ENCODE measurements at places on chromosomes 1 and 21.
A peak's percentile ranks its signal among the peaks of the same experiment; 100 is the strongest.

- peak; percentile 52 for DNase-seq
These were observed 138.2 kb downstream of the COL24A1 start for GRCh38 chr1:86018283-86018923.

DNA sequence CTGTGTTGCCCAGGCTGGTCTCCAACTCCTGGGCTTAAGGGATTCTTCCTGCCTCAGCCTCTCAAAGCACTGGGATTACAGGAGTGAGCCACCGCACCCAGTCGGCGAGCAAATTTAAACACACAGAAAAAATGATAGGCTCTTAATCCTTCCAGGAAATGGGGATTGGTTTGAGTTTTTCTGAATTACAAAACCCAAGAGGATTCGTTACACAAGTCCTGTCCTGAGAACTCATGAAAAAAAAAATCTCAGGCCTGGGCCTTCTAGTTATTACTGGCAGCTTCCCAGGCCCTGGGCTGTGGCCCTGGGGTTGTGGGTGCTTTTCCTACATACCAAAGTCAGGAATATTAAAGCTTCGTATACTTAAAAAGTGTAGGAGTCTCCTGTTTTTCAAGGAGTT, 6.3 kb upstream of the IFNGR2 start:
- no peak for DNase-seq

GRCh38 chr1:9793291-9793690, 30.5 kb downstream of the CLSTN1 start:
- DNase-seq = no peak

DNA sequence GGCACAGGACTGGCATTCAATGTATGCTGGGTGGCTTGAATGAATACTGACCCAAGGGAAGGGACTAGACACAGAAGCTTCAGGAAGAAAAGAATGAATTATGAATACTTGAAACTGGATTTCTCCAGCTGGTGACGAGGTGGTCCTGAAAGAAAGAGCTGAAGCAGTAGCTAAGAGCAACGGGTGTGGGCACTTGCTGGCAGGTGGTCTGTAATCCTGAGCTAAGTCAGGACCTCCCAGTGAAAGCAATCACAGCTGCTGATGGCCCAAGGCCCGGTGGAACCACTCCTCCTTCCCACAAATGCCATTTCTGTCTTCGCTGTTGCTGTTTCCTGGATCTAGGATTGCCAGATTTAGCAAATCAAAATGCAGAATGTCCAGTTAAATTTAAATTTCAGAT, 47.0 kb downstream of the NEK2 start:
- no peak for DNase-seq

GRCh38 chr1:150696590-150696989, 364 bp downstream of the GOLPH3L start:
- no peak for DNase-seq

GRCh38 chr21:42652527-42653230, 742 bp upstream of the PDE9A start:
- no peak for DNase-seq

GRCh38 chr1:108708691-108709660, 3.7 kb upstream of the FNDC7 start:
- no peak for DNase-seq

DNA sequence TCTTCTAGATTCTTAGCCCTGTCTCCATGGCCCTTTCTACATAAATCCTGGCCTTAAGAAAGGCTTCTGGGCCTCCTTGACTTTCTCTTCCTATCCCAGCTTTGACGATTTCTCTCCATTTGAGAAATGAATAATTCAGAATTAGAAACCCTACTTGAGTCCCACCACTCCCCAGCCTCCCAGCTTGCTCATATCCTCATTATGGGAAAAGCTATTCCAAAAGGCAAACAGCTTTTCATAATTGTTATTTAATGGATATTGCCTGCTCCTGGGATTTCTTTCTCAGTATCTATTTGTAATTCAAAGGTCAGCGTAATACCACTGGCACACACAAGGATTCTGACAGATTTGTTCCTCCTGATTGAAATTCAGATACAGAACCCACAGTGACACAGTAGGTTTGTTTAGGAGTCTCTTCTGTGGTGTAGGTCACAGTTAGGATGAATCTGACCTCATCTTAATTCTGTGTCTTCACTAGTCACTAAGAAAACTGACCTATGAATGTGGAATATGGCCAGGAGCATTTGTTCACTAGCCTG, 121.3 kb downstream of the GRIK1 start:
- DNase-seq = no peak

GRCh38 chr1:84272401-84272800, 29.1 kb upstream of the SAMD13 start:
- DNase-seq = peak; percentile 87

- no peak for DNase-seq
These were observed 23.2 kb downstream of the PMVK start for GRCh38 chr1:154913273-154913672.

GRCh38 chr21:35563885-35564451, 496.4 kb downstream of the SETD4 start:
- DNase-seq = no peak

- no peak for DNase-seq
These were observed 23.3 kb downstream of the ZBTB17 start for GRCh38 chr1:15952317-15953258.

DNA sequence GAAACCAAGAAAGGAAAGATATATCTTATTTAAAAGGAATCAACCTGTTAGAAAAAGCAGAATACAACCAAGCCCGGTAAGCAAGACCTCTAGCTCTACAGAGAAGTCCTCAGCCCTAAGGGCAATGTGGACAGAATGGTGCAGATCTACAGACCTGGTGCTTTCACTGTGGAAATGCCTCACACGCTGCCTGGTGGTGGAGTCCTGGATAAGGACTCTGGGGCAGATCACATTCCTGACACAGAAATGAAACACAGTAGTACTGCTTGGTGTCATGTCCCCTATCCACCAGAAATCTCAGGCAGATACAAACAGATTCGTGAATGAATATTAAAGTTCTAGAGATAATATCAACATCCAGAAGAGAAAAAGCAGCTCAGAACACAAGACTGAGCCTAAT, 6.8 kb downstream of the CNN3 start:
- no peak for DNase-seq

GRCh38 chr1:26498894-26499293, 26.7 kb downstream of the HMGN2 start:
- no peak for DNase-seq

GRCh38 chr1:152022474-152022873, 14.3 kb downstream of the S100A11 start:
- no peak for DNase-seq

- no peak for DNase-seq
These were observed 253.9 kb downstream of the DUSP10 start for GRCh38 chr1:221487781-221488524.

DNA sequence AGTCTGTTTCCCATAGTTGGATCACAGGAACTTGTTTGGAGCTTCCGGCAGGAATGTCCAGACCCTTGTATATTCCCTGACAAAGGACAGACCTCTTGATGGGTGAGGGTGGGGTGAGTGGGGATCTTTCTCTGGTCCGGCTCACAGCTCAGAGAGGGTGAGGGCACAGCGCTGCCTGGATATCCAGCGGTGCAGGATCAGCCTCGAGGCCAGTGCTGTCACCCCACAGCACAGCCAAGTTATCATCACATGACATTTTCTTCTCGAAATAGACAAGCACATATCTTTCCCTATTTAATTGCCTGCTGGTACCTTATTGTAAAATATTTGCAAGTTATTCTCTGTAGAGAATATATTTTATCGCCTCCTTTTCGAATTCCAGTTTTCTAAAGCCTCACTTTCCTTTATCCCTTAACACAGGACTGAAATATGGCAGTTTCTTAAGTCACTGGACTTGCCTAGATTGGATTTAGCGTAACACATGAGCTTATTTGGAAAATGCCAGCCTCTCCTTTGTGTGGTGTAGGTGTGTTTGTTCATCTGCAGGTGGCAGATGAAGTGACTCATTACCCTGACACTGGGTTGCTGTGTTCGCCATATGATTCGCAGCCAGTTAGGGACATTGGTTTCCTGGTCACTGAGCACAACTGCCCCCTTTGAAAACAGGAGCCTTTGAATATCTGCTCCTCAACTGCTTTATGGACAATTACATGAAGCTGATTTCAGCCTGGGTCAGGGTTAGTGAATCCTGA, 21.4 kb downstream of the CLIC6 start:
- DNase-seq = peak; percentile 93

DNA sequence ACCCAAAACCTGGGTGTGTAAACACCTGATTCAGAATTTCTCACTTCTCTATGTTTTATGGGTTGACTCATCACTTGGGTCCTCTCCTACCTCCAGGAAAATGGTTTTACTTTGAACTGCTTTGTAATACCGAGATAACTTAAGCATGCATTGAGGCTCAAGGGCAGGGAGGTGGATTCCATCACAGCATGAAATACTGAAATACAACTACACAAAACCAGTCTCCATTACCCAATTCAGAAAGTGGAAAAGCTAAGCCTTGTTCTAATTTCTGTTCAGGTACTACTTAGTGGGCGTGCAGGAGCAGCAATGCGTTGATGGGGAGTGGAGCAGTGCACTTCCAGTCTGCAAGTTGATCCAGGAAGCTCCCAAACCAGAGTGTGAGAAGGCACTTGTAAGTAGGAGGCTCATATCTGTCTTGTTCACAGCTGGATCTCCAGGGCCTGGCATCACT, 6.1 kb upstream of the C4BPA start:
- no peak for DNase-seq

DNA sequence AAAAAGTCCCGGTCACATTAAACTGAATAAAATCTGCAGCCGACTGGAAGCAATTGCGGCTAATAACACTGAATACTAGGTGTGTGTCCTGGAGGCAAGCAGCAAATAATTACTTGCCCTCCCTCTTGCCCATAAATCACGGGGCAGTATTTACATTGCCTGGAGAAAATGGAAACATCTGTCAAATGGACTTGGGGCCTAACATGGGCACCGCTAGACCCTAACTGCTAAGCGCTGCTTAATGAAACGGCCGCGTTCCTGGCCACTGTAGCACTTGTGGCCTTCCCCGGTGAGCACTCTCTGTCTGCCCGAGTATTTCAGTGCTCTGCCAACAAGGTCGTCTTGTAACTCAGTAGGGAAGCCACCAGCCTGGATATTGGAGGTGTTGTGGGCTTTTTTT, 23.9 kb upstream of the KNCN start:
- no peak for DNase-seq

DNA sequence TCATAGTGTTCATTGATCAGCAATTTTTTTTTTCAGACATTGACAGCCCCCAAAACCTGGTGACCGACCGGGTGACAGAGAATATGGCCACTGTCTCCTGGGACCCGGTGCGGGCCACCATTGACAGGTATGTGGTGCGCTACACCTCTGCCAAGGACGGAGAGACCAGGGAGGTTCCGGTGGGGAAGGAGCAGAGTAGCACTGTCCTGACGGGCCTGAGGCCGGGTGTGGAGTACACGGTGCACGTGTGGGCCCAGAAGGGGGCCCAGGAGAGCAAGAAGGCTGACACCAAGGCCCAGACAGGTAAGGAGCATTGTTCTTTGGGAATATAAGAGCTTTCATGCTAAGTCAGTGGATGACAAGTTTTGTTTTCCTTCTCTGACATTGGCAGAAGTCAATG, 49.3 kb downstream of the TNN start:
- DNase-seq = no peak

- no peak for DNase-seq
These were observed 1.6 kb upstream of the PLA2G2C start for GRCh38 chr1:20187813-20188454.

DNA sequence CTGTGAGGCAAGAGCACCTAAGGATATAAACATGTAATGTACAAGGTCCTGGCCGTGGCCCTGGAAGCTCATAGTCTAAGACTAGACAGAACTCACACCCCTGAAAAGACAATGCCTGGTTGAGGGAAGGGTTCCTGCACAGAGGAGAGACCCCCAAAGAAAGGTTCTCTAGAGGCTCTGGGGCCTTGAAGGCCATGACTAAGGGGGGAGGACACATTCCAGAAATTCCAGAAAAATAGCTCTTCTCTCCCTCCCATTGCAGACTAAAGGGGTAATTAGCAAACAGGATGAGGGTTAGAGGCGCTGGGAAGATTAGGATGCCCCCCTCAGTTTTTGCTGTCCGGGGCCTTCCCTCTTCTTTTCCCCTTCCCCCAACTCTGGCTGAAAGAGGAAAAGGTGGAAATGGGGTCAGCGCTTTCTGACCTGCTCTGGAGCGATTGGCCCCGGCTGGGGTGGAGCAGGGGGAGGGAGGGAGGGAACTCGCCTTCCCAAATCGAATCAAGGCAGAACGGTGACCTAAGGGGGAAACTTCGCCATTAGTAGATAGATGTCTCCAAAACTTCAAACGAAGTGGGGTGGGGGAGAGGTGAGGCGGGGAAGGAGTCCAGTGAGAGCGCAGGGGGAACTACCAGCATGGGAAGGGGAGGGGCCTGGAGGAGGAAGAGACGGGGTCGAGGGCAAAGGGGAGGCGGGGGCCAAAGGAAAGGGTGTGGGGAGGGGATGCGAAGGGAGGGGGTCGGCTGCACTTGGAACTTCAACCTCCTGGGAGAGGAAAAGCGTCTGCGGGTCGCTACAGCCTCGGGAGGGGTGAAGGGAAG, 11.8 kb downstream of the PAX7 start:
- DNase-seq = no peak

DNA sequence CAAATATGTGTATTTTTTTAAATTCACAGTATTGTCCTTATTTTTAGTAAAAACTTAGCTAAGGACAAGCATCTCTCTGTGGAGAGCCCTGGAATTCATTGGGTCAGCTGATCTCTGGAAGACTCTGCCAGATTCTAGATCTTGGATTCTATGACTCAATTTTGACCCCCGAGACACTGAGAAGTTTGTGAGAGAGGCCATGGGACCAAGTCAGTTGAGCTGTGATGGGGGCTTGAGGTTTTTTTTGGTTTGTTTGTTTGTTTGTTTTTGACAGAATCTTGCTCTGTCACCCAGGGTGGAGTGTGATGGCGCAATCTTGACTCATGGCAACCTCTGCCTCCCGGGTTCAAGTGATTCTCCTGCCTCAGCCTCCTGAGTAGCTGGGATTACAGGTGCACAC, 13.5 kb downstream of the SHISA4 start:
- DNase-seq = no peak

DNA sequence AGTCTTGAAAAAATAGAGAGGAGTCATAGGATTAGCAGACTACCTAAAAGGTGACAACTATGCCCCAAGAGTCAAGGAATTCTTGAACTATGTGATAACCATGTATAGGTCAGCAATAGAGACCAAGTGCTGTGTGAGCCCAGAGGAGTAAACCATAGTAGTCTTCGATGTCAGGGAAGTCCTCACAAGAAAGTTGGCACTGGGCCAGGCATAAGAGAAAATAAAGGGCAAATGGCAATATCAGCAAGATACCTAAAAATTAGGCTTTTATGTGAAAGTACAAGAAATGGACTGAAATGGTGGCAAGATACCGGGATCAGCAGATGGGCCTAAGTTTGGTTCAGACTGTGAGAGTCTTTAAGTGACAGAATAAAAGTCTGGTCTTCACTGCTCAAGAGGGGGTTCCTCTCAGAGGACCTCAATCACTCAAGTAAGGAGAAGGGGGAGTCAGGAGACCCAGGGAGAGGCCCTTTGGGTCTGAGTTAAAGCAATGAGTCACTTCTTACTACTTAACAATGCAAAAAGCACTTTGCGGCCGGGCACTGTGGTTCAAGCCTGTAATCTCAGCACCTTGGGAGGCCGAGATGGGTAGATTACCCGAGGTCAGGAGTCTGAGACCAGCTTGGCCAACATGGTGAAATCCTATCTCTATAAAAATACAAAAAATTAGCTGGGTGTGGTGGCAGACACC, 95.0 kb downstream of the TEX35 start:
- no peak for DNase-seq
